Astrocyte of the hippocampus (primary cell): ENCODE measurements at places on chromosomes 3 and 15.
A peak's percentile ranks its signal among the peaks of the same experiment; 100 is the strongest.

DNA sequence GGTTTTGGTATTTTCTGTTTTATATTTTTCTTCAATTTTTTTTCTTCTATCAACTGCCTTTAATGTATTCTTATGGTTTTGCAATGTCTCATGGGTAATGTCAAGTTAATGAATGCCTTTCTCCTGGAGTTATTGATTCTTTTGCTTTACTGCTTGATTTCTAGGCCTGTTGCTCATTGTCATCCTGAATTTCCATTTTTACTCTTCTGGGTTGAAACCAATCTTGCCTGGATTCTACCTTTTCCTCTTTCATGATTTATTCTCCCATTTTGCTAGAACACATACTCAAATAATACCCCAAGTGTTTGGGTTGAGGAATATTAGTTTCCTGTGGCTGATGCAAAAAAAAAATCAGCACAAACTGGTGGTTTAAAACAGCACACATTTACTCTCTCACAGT, 315.2 kb upstream of the PDZRN3 start:
- no peak for DNase-seq

DNA sequence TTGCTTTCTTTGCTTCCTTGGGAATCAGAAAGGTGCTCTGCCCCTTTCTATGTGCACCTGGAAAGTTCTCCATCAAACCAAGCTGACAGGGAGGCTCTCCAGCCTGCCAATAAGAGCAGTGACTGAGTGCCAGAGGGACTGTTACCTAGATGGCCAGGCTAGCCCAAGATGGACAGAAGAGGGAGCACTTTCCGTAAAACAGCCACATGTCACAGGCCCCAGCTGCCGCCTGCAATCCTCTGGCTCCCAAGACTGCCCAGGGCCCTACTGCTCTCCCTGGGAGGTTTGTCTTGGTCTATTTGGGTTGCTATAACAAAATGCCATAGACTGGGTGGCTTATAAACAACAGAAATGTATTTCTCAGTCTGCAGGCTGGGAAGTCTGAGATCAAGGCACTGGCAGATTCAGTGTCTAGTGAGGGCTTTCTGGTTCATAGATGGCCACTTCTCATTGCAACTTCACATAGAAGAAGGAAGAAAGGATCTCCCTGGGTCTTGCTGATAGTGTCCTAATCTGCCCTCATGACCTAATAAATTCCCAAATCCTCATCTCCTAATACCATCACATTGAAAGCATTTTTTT, 72.3 kb downstream of the TAMM41 start:
- peak; percentile 71 for DNase-seq

- DNase-seq, result no peak
Measured at GRCh38 chr3:175316799-175317198, 457.7 kb downstream of the NAALADL2 start.

DNA sequence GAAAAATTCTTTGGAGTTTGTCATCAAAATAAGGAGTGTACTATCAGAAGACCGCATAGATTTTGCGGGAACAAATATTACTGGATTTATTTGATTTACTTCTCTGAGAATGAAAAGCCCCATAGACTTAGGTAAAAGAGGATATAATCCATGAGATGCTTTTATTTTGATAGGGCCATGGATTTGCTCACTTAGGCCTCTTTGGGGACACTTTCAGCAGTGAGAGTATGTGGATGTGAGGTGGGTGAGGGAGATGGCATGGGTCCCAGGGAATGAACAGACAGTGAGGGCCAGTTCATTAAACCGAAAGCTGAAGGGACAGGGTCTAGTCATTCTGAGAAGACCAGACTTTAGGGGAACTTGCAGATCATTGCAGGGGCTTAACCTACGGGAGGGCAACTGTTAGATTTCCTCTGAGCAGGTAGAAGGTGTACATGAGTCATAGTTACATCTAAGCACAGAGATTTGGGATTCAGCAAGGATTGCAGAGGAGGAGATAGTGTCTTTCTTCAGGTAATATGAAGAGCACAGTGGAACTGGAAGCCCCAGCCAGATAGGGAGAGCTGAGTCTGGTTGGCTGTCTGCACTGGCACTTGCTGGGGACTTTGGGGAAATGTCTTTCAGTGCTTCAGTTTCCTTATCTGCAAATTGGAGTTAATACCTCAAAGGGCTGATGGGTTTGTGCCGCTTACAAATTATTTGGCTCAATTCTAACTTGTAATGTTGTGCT, 30.8 kb downstream of the SH3GL3 start:
- no peak for DNase-seq

- no peak for DNase-seq
Measured at GRCh38 chr3:117617906-117618305, 908.3 kb downstream of the TUSC7 start.

DNA sequence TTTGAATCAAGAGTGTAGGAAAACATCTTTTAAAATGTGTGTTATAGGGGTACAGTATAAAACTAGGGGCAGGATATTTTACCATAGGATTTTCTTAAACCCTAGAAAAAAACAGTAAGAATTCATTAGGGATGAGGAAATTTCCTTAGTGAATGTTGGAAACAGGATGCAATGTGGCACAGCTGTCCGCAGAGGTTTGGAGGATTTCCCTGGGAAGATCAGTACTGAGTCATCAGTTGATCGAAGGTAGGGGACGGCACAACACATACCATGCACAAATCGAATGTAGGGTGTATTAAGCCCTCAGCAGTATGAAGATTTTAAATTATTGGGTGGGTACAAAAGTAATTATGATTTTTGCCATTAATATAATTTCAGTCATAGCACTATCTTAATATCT, 49.9 kb downstream of the FNDC3B start:
- no peak for DNase-seq

DNA sequence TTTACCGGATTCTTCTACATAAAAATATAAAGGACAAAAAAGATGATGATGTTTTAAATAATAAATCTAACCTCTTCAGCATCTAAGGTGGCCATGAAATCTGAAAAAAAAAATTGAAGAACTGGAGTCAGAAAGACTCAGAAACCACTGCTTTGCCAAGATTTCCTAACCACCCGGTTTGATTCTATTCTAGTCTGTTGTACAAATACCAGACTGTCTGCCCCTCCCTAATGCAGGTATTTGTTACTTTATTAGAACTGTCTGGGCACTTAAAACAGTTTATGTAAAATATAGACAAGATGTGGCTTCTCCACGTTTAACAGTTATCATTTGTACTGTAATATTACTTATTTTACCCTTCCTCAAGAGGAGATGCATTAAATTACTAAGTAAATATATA, 48.8 kb downstream of the UACA start:
- peak; percentile 60 for DNase-seq

DNA sequence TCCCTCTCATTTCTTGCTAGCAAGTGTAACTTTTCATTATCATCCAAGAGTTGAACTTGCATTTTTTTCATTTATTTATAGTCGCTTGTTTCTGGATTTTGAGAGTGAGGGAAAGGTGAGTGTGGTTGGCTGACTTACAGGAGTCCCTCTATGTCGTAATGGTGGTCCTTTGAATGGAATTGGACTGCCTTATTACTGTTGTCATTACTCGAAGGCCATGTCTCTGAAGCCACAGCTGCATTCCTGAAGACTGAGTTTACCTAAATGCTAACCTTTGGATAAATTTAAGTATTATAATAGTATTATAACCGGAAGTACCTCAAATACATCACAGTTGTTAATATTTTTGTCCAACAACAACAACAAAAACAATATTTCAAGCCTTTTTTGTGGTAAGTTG, 488.9 kb downstream of the GABRG3 start:
- peak; percentile 46 for DNase-seq

GRCh38 chr3:72176537-72177041, 391.6 kb upstream of the PROK2 start:
- no peak for DNase-seq

DNA sequence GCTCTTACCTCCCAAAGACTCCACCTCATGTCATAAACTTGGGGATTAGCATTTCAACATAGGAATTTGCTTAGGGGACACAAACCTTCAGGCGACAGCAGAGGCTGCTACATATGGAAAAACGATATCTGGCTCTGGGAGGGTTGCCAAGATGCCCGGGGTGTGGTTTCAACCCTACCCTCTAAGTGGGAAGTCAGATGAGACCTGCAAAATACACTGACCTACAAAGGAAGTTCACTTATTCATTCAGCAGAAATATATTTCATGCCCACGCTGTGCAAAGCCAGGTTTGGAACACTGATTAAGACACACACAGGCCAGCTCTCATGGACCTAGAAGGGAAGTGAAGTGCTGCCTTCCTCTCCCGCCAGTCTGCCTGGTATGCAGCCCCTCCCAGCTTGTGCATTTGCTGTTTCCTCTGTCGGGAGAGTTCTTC, 239.3 kb downstream of the FEZF2 start:
- DNase-seq, result peak; percentile 14

DNA sequence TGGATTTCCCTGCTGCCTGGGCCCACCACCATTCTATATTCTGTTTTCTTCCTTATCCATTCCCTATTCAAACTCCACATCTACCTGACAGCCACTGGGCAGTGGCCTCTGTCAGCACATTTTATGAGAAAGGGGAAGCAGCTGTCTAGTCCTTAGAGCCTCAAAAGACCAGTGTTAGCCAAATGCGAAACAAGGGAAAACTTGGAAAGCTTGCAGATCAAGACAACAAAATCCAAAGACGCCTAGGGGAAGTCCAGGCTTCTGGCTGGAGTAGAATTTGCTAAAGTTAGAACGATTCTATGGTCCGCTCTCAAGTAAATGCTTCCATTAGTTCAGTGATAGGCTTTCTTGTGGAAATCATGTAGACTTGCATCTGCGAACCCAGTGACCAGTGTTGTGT, 39.4 kb upstream of the CHST2 start:
- DNase-seq, result no peak

DNA sequence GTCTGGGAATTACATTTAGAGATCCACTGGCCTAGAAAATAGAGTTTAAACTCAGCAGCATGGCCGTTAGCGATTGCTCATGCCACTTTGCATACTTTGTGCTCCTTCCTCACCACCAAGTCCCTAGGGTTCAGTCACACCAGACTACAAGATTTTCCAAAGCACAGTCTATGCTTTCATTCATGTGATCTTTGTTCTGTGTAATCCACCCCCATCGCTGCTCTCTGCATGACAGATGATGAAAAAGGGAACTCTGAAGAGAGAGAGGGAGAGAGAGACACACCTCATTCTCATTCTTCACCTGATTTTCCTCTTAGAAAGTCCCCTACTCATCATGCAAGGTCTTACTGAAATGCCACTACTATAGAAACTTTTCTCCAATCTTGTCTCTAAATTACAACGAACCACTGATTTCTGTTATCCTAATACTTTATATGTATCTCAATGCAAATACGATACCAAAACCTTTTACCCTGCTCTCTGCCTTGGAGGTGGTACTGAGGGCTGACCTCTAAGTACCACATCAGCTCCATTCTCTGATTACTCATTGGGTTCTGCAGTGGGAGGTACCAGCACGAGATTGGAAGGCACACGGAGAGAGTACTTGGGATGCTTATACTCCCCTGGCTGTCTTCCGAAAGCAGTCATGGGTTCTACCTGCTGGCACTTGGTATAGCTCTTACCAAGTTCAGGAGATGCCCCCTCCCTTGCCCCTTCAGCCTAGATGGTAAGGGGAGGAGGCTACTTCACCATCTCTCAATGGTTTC, 1.1 kb upstream of the PARP15 start:
- DNase-seq, result no peak

DNA sequence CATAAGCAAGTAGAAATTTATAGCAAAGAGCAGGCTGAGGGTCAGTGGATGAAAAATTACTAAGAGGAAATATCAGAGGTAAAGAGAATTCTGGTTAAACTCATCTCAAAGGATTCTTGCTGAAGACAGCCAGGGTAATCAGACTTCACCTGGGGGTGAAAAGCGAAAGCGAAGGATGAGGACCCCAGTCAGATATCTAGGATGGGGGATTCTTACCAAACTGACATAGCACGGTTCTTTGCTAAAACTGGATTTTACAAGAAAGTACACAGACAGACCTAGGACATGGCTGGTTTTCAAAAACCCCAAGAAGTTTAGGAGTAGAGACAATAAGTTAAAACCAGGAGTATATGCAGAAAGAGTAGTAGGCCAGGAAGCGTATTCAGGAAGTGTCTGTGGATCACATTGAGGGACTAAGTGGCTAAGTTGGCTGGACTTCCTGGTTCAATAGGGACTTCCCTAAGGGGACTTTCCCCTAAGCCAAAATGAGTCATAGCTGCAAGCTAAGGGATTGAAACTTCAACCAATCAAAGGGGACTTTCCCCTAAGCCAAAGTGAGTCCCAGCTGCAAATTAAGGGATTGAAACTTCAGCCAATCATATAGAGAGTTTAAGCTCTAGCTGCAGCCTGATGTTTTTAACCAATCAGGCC, 2.4 kb upstream of the CFAP91 start:
- peak; percentile 22 for DNase-seq

DNA sequence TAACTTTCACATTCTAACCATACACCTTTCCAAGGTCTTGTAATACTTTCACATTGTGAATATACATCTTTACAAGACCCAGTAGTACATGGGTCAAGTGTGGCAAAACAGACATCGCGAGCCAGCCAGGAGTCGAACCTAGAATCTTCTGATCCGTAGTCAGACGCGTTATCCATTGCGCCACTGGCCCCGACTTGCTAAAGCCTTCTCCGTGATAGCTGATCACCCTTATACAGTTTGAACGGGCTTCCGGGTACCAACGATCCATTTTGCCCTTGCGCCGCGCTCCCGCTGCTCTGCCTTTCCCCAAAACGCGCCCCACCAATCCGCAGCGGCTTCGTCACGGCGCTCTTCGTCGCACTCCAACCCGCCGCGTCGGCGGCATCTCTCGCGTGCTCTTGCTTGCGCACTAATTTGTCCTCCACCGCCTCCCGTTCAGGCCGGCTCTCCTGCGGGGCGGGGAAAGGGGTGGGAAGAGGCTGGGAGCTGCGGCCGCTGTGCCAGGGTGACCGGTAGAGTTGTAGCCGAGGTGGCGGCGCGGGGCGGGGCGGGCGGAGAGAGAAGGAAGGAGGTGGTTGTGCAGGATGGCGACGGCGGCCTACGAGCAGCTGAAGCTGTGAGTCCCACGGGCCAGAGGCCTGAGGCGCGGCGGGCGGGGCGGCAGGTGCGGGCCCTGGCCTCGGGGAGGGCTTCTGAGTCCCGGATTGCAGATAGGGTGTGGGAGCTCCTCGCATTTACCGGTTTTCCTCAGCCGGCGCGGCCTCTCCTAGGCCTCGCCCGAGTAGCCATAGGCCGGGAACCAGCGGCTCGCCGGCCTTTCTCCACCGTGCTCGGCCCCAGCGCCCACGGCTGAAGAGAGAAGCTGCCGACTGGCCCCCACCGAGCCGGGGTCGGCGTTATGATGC, at the start of gene SACM1L:
TSS of gene SACM1L (plus strand) at position 515 of the 905 bp plus-strand sequence. CDS start at position 585, 70 bp downstream.
- DNase-seq, result peak; percentile 100

- peak; percentile 21 for DNase-seq
Measured at GRCh38 chr3:15979495-15979894, 181.7 kb upstream of the ANKRD28 start.

- no peak for DNase-seq
Measured at GRCh38 chr3:188239577-188239976, 85.6 kb downstream of the LPP start.

DNA sequence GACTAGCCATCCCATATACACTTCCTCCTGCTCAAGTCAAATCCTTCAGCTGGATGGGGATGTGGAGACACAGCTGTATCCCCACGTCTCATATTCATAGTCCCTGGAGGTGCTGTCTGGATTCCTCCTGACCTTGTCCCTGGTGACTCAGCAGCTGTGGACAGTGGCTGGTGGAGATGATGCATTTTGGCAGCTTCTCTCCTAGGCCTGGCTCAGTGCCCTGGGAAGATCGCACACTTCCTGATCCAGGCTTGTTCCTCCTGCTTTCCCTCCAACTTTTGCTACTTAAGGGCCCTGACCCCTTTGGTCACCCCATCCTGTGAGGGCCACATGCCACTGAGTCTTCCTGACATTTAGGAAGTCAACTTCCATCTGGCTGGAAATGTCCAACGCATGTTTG, 44.4 kb downstream of the ADAMTSL3 start:
- DNase-seq, result peak; percentile 16
